Stimulated activated CD4-positive, alpha-beta T cell treated with anti-CD3 and anti-CD28 coated beads, Interleukin-1b, Interleukin-23, amount 100 ng/mL, for 4 hours (primary cell): ENCODE measurements at places on chromosomes 6 and 20.

- no peak for DNase-seq
These were observed 101.3 kb downstream of the VEGFA start for GRCh38 chr6:43871284-43871683.

DNA sequence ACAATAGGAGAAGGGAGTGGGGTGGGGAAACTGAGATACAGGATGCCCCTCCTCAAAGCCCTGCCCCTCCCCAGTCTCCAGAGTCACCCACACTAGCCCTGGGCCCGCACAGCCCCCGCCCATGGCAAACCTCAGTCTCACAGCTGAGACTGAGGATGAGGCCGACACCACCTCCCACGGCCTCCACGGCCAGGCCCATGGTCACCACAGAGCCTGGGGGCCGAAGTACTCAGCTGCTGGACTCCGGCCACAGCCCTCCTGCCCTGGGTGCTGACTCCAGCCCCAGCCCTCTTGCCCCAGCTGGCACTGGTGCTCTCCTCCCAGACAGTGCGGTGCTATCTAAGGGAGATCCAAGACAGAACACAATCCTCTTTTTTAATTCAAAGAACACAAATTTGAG, 176.1 kb downstream of the TTLL2 start:
- DNase-seq: no peak

GRCh38 chr6:159012201-159012600, 12.2 kb upstream of the RSPH3 start:
- no peak for DNase-seq

DNA sequence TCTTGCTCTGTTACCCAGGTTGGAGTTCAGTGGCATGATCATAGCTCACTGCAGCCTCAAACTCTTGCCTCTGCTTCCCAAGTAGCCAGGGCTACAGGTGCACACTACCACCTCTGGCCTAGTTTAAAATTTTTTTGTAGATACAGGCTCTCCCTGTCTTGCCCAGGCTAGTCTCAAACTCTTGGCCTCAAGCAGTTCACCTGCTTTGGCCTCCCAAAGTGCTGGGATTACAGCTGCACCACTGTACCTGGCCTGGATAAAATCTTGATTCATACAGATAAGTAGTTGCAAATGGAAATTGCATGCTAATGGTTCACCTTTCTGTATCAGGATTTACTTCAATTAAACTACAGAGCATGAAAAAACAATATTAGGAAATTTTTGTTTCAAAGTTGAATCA, 4.2 kb downstream of the CD2AP start:
- no peak for DNase-seq

DNA sequence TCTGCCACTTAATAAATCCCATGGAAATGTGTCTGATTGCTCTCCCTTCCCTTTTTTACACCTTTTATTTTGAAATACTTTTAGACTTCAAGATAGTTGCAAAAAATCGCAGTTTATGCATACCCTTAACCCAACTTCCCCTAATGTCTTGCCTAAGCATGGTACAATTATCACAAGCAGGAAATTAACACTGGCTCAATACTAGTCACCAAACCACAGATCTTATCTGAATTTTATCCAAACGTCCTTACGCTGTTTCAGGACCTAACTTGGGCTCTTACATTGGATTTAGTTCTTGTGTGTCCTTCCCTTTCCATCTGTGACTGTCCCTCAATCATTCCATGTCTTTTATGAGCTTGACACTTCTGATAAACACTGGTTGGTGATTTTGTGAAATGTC, 146.3 kb downstream of the ZNF217 start:
- DNase-seq: no peak

- DNase-seq: no peak
These were observed 228.8 kb upstream of the FAM83B start for GRCh38 chr6:54617730-54618129.
